ENCODE measurements at places on chromosomes 2 and 18. TPM values are rescaled to one million over a fixed set of nuclear protein-coding genes. Genes with fewer than 3 reads are reported as not detected.

DNA sequence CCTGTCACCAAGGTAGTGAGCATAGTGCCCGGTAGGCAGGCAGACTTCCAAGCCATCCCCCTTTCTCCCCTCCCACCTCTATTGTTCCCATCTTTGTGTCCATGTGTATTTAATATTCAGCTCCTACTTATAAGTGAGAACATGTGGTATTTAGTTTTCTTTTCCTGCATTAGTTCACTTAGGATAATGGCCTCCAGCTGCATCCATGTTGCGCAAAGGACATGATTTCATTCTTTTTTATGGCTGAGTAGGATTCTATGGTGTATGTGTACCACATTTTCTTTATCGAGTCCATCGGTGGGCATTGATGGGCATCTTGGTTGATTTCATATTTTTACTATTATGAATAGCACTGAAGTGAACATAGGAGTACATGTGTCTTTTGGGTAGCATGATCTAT is 35.3 kb downstream of the MMADHC start:
- no peak for DNase-seq

- DNase-seq, result no peak
Observed at GRCh38 chr2:235170536-235171521, 219.0 kb downstream of the SH3BP4 start.

DNA sequence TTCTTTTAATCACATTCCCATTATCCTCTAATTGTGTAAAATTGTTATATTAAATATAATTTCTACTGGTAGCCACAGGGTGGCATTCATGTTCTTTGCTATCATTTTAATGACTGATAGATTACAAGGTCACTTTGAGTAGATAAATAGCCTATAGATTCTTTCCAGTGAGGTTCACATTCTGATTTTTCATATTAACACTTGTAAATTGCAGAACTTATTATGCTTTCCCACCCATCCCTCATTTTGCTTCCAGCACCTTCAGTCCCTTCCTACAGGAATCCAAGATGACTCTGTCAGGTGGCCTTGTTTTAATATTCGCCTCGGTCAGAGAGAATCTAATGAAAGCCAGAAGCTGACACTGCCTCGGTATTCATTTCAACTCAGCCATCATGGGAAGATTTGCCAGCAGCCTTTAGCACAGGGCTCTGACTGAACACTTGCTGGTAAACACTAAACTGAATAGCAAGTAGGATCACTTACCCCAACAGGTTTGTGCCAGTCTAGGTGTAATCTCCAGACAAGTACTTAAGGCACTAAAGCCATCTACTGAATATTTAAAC is 101.2 kb upstream of the FSHR start:
- no peak for DNase-seq

DNA sequence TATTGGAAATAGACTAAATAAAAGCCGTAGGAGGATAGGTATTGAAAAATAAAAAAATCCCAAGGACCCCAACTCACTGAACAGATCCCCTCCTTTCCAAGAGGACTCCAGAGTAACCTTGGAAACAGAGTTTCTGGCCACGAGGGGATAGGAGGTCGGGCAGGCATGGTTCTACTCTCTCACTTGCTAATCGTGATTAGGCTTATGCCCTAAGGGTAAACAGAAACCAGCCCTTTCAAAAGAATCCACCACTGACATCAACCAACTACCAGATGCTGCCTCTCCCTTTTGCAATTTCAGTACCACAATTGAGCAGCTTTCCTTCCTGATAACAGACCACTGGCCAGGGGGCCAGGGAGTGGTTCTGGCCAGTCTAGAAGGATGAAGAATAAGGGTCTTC is 477.8 kb downstream of the EIPR1 start:
- DNase-seq, result no peak

DNA sequence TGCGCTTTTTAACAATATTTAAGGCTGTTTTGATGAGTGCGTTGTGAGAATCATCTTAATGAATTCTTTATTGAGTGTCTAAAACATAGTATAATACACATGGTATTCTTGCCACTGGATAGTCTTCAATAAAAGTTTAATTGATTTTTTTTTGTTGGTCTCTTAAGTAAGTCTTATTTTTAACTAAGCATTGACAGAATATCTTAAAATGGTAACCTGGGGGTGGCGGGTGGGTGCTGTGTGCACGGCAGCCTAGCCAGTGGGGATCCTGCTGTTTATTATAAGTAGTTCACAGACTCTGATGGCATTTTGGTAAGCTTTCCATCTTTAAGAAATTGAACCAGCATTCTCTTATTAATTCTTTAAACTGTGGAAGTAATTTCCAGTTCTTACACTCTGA is 6.0 kb downstream of the SOX11 start:
- DNase-seq, result no peak

DNA sequence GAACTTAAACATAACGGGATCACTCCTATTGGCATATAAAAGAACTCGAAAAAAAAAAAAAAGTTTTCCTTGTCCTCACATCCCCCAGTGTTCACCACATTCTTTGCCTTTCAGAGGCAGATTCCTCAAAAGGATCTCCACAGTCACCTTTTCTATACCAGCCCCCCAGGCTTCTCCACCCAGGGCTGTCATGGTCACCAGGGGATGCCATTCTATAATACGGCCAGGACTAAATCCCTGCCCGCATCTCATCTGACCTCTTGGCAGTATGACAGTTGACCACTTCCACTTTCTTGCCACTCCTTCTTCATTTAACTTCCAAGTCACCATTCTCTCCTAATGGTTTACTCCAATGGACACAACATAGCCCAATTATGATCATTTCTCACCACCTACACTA is 29.3 kb downstream of the SOS1 start:
- no peak for DNase-seq

DNA sequence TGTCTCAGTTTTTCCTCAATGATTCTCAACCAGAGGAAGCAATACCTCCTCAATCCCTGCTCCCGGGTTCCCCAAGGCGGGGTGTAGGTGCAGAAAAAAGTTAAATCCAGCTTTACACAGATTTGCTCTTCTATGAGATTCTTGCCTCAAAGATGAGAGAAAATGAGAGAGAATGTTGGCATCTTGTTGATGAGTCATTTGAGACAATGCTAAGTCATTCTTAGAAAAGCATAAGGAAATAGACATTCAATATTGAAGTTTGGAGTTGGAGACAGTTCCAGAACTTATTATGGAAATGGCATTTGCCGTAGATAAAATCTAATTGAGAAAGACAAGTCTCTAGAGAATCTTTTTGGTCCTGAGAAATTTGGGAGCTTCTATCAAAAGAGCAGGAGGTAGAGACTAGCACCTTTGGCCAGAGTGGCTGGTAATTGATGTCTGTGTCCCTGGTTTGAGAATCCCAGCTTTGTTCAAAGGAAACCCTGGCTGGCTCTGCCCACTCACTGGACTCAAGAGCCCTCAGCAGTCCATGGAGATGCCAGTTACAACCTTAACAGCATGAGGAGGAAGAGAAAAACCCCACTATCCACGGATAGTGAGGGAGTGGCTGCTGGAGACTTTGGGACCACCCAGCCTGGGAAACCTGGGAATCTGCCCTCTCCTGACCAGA is 181.2 kb downstream of the FAM124B start:
- no peak for DNase-seq

GRCh38 chr2:43270461-43270860 is 44.1 kb upstream of the ZFP36L2 start:
- no peak for DNase-seq

AQP12B gene
- not detected for total RNA-seq
